ENCODE measurements at places on chromosomes 3 and 15.

DNA sequence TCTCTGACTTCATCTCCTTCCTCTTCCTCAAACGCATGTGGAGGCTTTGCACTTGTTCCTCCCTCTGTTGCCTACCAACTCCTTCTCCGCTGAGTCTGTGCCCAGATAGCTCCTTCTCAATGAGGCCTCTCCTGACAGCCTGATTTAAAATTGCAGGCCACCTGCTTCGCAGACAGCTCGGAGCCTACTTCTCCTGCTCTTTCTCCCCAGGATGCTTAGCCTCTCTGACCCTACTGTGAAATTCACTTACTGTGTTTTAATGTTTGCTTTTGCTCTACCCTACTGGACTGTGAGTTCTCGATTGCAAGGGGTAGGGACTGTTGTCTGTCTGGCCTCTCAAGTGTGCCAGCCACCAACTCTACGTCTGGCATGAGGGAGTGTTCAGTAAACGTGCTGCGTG is 83.4 kb downstream of the EEFSEC start:
- no peak for DNase-seq

GRCh38 chr3:87461443-87461842 is 185.1 kb upstream of the POU1F1 start:
- no peak for DNase-seq

DNA sequence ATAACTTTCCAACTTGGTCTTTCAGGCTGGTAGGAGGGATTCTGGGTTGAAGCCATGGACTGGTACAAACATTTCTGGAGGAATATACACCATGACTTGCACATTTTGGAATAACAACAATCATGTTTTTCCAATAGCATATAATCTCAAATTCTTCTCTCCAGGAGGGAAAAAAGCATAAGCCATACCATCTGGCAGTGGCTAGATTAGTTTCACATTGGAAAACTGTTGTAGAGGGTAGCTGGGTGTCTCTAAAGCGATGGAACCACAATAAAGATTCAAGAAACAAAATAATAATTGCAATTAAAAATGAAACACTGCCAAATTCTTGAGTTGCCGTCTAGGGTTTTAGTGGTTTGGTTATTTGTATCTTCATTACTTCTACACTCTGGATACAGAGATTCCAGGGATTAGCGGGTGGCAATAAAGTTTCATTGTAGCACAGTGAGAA is 278.5 kb upstream of the RASGRP1 start:
- no peak for DNase-seq

- no peak for DNase-seq
These were observed 12.4 kb downstream of the SPATA16 start for GRCh38 chr3:173128633-173129032.

DNA sequence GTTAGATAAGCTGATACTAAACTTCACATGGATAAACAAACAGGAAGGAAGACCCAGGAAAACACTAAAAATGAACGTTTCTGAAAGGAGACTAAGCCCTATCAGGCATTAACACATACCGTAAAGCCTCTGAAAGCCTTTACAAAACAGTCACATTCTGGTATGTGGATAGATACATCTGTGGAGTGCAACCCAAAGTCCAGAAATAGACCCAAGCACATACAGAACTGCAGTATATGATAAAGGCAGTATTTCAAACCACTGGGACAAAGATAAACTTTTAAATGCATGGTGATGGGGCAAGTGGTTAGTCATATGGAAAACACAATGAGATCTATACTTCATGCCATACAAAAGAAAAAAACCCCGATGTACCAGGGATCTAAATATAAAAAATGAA is 26.0 kb downstream of the DCBLD2 start:
- DNase-seq: no peak

DNA sequence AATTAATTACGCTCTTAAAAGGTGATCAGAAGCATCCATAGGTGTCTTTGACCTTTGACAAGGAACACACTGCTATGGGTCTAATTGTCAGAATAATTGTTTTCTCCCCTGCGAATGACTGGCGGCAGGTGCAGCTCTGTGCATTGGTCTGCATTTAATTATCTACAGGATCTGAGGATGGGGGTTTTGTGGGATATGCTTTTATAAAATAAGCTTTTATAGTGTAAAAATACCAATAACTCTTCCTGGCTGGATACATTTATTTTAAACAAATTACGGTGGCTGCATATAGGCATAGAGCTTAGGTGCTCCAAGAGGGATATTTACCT is 201.6 kb upstream of the RGMA start:
- DNase-seq: no peak

- DNase-seq: no peak
These were observed 22.9 kb upstream of the THUMPD3 start for GRCh38 chr3:9339761-9340471.

GRCh38 chr3:111366515-111366914 is 175.5 kb upstream of the CD96 start:
- DNase-seq: no peak

DNA sequence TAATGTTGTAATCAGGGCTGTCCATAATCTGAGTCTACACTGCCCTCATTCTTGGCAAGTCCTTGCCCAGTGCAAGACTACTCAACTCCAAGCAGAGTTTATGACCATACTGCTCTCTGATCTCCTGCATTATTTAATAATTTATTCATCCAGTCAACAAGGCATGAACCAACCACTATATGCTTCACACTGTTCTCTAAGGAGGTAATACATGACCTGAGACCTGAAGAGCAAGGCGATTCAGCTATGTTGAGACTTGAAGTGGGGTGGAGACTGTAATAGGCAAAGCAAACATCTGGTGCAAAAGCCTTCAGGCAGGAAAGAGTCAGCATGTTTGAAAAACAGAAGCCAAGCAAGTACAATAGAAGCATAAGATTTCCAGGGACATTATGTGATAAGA is 1362.8 kb downstream of the ROBO2 start:
- no peak for DNase-seq

GRCh38 chr3:17664923-17665322 is 77.5 kb downstream of the TBC1D5 start:
- DNase-seq: no peak

GRCh38 chr3:130773366-130773765 is 26.7 kb upstream of the PIK3R4 start:
- no peak for DNase-seq

GRCh38 chr3:184745526-184745925 is 33.7 kb upstream of the MAGEF1 start:
- DNase-seq: no peak

GRCh38 chr3:184562878-184563560 is 1.4 kb downstream of the EPHB3 start:
- DNase-seq: no peak

- no peak for DNase-seq
These were observed 14.6 kb downstream of the FMN1 start for GRCh38 chr15:33179874-33180273.

DNA sequence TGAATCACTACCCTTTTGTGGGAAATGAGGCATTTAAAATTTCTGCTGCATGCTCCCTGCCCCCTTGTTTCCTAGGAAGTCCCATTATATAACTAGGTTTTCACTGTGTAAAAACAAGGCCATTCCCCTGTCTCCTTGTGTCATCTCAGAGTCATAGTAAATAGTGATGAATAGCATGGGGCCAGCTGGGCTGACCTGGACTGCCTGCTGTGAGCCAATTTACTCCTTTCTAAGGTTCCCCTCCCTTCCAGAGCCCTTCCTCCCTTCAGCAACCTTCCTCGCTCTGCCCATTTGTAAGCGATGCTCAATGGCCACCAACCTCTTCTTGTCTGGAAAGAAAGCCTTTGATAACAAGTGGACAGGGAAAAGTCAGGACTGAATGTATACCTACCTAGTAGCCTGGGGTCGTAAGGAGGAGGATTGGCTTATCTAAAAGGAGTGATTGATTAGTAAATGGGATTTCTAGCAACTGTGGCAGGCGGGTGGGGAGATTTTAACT is 11.7 kb downstream of the ITGA11 start:
- no peak for DNase-seq

DNA sequence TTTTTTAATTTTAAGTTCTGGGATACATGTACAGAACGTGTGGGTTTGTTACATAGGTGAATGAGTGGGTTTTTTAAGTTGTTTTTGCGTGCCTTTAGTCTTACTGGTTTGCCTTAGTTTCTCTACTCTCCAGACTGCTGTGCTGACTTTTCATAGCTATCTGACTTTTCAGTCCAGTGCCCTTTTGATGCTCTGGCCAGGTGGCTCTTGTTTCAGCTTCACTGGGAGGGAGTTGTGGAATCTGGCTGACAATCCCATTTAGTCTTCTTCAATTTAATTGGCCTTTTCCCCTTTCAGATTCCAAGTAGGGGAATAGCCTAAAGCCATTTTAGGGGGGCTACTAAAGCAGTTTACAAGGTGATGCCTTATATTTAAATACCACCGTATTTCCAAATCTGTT is 30.1 kb downstream of the FNDC3B start:
- DNase-seq: no peak

- DNase-seq: no peak
These were observed 26.0 kb upstream of the MAP4 start for GRCh38 chr3:48042071-48042760.

- no peak for DNase-seq
These were observed 73.7 kb downstream of the IGSF11 start for GRCh38 chr3:118960876-118961450.

GRCh38 chr15:34682674-34683073 is 72.1 kb downstream of the GJD2 start:
- no peak for DNase-seq

- DNase-seq: no peak
These were observed 35.7 kb downstream of the IQCH start for GRCh38 chr15:67290319-67290718.

GRCh38 chr3:133956353-133956752 is 60.7 kb upstream of the RAB6B start:
- DNase-seq: no peak

DNA sequence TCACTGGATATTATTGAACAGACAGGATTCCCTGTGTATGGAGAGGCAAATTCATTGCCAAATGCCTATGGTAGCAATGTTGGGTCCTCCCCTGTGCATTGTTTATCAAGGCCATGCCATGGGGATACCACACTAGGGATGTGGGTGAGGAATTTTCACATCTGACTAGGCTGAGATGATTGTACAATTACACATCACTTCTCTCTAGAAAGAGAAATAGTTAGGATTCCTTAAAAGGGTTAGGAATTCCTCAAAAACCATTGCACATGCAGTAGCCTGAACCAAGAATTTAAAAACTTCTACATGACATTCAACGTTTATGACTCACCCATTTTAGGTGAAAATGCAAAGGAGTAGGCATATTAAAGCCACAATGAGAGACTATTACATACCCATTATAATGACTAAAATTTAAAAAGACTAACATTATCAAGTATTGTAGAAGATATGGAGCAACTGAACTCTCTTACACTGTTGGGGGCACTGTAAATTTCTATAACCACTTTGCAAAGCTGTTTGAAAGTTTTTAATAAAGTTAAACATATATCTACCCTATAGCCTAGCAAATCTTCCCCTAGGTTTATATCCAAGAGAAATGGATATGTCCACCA is 175.9 kb downstream of the THRB start:
- no peak for DNase-seq

GRCh38 chr3:172513488-172513887 is 9.7 kb downstream of the TNFSF10 start:
- DNase-seq: no peak

GRCh38 chr3:159025733-159026132 is 223.9 kb downstream of the MFSD1 start:
- no peak for DNase-seq

DNA sequence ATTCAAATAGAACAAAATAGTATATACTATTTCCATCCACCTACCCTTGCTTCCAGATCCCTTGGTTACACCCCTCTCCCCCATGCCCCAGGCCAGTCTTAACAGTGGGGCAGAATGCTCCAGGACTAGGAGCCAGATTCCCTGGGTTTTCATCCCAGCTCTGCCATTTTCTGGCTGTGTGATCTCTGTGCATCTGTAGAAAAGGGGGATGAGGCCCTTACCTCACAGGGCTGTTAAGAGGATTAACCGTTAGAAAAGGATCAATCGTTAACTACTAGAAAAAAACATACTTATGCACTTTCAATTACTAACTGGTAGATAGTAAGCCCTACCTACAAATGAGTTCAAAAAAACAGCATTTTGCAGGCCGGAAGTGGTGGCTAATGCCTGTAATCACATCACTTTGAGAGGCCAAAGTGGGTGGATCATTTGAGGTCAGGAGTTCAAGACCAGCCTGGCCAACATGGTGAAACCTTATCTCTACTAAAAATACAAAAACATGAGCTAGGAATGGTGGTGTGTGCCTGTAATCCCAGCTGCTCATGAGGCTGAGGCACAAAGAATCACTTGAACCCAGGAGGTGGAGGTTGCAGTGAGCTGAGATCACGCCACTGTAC is 11.7 kb downstream of the EBLN2 start:
- no peak for DNase-seq

DNA sequence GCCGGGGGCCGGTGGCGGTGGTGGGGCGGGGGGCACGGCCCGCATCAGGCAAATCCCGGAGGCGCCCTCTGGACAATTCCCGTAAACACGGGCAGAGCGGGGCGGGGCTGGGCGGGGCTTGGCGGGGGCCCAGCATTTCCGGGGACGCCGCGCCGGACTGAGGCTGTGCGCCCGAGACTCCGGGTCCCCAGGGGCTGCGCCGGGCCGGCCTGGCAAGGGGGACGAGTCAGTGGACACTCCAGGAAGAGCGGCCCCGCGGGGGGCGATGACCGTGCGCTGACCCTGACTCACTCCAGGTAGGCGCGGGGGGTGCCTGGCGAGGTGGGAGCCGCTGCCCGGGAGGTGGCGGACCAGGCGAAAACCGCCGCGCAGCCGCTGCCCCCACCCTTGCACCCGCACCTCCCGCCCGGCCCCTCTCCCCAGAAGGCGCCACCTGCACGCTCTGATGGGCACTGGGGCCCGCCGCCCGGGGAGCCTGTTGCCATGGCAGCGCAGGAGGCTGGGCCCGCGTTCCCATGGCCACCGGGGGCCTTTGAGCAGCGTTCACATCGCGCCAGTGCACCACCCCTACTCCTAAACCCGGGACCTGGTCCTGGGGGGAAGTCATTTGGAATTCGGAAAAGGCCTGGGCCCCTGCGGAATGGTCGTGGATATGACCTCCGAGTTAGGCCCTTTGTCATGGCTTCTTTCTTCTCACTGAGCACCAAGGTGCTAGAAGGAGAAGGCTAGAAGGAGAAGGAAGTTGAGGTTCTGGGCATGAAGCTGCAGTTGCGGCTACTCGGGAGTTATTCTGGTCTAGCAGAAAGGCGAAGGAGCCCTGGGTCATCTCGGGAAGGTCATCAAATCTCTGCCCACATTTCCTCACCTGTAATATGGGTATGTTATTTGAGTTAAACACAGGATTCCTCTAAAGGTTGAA is 16.1 kb upstream of the SEMA4B start:
- peak; percentile 47 for DNase-seq

- DNase-seq: no peak
These were observed 79.3 kb upstream of the LMOD3 start for GRCh38 chr3:69201658-69202057.

GRCh38 chr3:123392871-123393620 is 55.8 kb downstream of the ADCY5 start:
- DNase-seq: no peak

GRCh38 chr3:94127115-94127514 is 64.3 kb downstream of the NSUN3 start:
- DNase-seq: no peak

DNA sequence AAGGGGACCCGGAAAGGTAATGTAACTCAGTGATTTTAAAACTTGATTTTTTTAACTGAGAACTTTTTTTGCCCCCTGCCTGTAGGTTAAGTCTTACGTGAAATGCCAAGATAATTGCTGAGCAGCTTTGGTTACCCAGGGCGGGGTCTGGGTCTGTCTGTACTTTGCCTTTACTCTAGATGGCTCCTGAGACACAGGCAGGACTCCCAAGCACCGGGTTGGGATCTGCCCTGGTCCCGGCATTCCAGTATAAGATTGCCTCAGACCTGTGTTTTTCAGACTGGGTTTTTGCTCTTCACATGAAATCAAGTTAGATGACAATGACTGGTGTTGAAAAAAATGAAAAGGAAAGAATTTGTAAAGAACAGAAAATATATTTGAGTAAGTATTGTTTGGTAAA is 40.3 kb downstream of the WDR76 start:
- no peak for DNase-seq

Data from T-helper 2 cell (primary cell).